ENCODE measurements at places on chromosomes 11 and 22. TPM values are rescaled to one million over a fixed set of nuclear protein-coding genes. Genes with fewer than 3 reads are reported as not detected.

The TMPRSS13 gene
- total RNA-seq = not detected

The OR5M11 gene
- not detected for total RNA-seq

The BBOX1 gene
- total RNA-seq = not detected

The OR51B5 gene
- not detected for total RNA-seq

The TPBGL gene
- 0.12 TPM for total RNA-seq

The IGF2 gene
- 61.9 TPM for total RNA-seq

The PANX3 gene
- not detected for total RNA-seq

- DNase-seq = no peak
- H3K36me3 ChIP-seq = no peaks in the 10 kb centered on the region
- H3K4me1 ChIP-seq = no peaks in the 10 kb centered on the region
- H3K4me3 ChIP-seq = no peak overlapping the region
- H3K27me3 ChIP-seq = no peaks in the 10 kb centered on the region
These were observed 2.9 kb upstream of the TUBGCP6 start for GRCh38 chr22:50247748-50248147.

- H3K27ac ChIP-seq = no peak overlapping the region
- no peaks in the 10 kb centered on the region for H3K27me3 ChIP-seq
- no peak for DNase-seq
- no peaks in the 10 kb centered on the region for H3K36me3 ChIP-seq
- H3K4me3 ChIP-seq = no peak overlapping the region
These were observed 139.8 kb downstream of the ELP4 start for GRCh38 chr11:31649129-31649966.

- H3K36me3 ChIP-seq = no peaks in the 10 kb centered on the region
- no peak overlapping the region for H3K27ac ChIP-seq
These were observed 10.7 kb upstream of the DSCAML1 start for GRCh38 chr11:117807482-117808327.

DNA sequence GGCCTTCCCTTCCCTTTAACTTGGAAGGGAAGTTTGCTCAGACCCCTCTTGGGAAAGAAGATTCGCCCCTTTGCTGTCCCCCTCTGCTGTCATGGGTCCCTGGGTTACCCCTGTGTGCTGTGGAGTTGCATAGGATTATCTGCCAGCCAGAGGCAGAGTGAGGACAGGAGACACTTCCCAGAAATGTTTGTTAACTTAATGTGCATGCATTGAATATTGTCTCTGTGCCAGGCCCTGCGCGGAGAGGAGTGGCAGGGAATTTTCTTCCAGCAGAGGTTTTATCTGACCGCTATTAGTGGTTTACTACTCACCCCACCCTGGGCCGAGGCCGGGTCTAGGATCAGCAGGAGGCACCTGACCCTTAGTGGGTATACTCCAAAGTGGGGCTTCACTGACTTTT, 894.8 kb downstream of the TBC1D22A start:
- H3K27ac ChIP-seq = no peak overlapping the region
- no peaks in the 10 kb centered on the region for H3K4me1 ChIP-seq
- no peak overlapping the region for H3K4me3 ChIP-seq
- no peak for DNase-seq
- H3K36me3 ChIP-seq = no peaks in the 10 kb centered on the region

GRCh38 chr11:31060880-31061279, 308.7 kb downstream of the DCDC1 start:
- H3K27me3 ChIP-seq = no peaks in the 10 kb centered on the region
- DNase-seq = no peak
- no peaks in the 10 kb centered on the region for H3K4me1 ChIP-seq
- no peak overlapping the region for H3K27ac ChIP-seq

GRCh38 chr11:124841840-124842239, 23.4 kb upstream of the ROBO3 start:
- DNase-seq = no peak
- no peaks in the 10 kb centered on the region for H3K36me3 ChIP-seq
- no peak overlapping the region for H3K4me3 ChIP-seq
- peaks cover 22% of the 10 kb centered on the region for H3K4me1 ChIP-seq
- H3K27me3 ChIP-seq = peaks cover 55% of the 10 kb centered on the region

GRCh38 chr11:17156283-17156682, 51.5 kb downstream of the PIK3C2A start:
- no peaks in the 10 kb centered on the region for H3K27me3 ChIP-seq
- H3K36me3 ChIP-seq = no peaks in the 10 kb centered on the region
- H3K27ac ChIP-seq = no peak overlapping the region
- no peak for DNase-seq
- H3K4me1 ChIP-seq = no peaks in the 10 kb centered on the region

GRCh38 chr11:101091781-101092180, 37.8 kb downstream of the PGR start:
- no peak overlapping the region for H3K4me3 ChIP-seq
- peaks cover 4% of the 10 kb centered on the region for H3K36me3 ChIP-seq
- DNase-seq = no peak
- H3K27me3 ChIP-seq = no peaks in the 10 kb centered on the region

- H3K4me1 ChIP-seq = peaks cover 43% of the 10 kb centered on the region
- H3K27me3 ChIP-seq = no peaks in the 10 kb centered on the region
- H3K4me3 ChIP-seq = no peak overlapping the region
- H3K27ac ChIP-seq = peak overlapping the region; percentile 49
- peak; percentile 79 for DNase-seq
These were observed 95.2 kb upstream of the TP53I11 start for GRCh38 chr11:45045683-45046471.

GRCh38 chr11:73759610-73760134, 1.2 kb downstream of the RAB6A start:
- peak overlapping the region; percentile 99 for H3K27ac ChIP-seq
- H3K4me3 ChIP-seq = peak overlapping the region; percentile 98
- no peaks in the 10 kb centered on the region for H3K36me3 ChIP-seq
- peaks cover 17% of the 10 kb centered on the region for H3K4me1 ChIP-seq
- H3K27me3 ChIP-seq = no peaks in the 10 kb centered on the region

DNA sequence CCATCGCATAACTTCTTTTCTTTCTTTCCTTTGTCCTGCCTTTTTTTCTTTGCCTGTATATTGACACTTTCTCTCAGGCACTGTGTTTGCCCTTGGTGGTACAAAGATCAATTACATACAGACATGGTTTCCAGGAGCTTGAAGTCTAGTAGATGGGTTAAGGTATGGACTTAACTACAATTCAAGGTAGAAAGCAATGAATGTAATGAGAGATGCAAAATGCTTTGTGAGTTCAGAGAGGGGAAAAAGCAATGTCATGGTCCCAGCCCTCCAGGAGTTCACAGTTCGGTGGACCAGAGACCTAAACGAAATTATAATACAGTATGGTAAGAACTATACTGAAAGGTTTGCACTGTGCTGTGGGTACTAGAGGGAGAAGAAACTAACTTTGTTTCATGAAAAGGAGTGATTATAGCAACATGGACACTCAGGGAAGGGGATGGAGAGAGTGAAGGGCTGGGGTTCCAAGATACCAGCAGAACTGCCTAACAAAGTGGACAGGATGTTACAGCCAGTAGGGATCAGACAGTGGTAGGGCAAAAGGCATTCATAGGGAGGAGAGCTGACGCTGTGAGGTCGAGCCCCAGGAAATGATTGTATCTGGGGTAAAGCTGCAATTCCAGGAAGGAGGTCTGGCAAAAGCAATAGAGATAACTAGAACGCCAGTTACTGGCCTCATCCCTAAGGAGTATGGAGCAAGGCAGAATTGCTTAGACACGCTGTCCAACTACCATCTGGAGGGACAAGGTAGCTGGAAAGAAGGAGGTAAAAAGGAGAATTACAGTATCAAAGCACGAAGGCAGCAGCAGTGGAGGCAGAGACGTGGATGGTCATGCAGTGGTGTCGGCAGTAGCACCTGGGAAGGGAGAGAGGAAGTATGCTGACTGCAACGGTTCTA, 158.3 kb upstream of the MTMR2 start:
- no peak overlapping the region for H3K4me3 ChIP-seq
- H3K27ac ChIP-seq = no peak overlapping the region
- H3K27me3 ChIP-seq = no peaks in the 10 kb centered on the region
- DNase-seq = no peak
- no peaks in the 10 kb centered on the region for H3K36me3 ChIP-seq

DNA sequence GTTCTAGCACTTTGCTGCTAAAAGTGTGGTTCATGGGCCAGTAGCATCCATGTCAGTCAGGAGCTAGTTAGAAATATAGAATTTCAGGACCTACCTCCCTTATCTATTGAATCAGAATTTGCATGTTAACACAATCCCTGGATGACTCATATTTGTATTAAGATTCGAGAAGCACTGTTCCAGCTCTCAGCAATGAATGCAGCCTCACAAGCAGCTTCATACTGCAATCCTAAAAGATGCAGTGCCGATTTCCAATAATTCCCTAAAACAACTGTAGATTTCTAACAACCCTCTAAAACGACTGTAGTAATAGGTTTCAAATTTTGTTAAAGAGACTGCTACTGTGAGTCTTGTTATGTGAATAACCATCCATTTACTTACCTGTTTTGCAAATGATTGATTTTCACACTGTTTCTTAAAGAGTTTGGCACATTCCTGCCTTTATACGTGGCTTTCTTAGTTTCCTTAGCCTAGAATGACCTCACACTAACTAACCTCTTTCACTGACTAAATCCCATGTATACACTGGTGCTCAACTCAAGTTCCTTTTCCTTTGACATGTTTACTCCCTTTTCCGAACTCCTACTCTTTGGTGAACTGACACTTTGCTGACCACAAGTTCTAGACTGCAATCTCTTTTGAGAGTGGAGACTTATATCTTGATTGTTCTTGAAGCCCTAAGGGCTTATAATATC, 511.8 kb downstream of the METTL15 start:
- no peak overlapping the region for H3K4me3 ChIP-seq
- no peaks in the 10 kb centered on the region for H3K27me3 ChIP-seq
- H3K36me3 ChIP-seq = no peaks in the 10 kb centered on the region

DNA sequence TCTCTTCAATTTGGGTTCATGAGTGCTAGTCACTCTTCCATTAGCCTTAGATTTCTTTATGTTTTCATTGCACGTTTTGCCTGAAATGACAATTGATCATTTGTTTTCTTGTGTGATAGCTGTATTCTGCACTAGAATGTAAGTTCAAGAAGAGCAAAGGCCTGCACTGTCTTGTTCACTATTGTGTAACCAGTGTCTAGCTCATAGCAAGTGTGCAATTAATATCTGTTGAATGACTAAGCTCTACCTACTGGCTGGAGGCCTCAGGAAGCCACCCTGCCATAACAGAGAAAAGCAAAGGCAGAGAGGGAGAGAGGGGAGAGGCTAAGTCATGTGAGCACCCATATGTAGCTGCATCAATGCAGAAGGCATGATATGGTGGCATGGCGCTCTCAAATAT, 292.8 kb upstream of the SYN3 start:
- no peak overlapping the region for H3K4me3 ChIP-seq
- DNase-seq = no peak
- H3K27ac ChIP-seq = no peak overlapping the region
- H3K36me3 ChIP-seq = no peaks in the 10 kb centered on the region
- no peaks in the 10 kb centered on the region for H3K27me3 ChIP-seq
- peaks cover 17% of the 10 kb centered on the region for H3K4me1 ChIP-seq

- H3K27ac ChIP-seq = no peak overlapping the region
- H3K27me3 ChIP-seq = peaks cover 4% of the 10 kb centered on the region
- H3K4me1 ChIP-seq = no peaks in the 10 kb centered on the region
- H3K36me3 ChIP-seq = no peaks in the 10 kb centered on the region
- DNase-seq = peak; percentile 57
- H3K4me3 ChIP-seq = no peak overlapping the region
These were observed 104.1 kb downstream of the BRD1 start for GRCh38 chr22:49723478-49724029.

- H3K4me3 ChIP-seq = no peak overlapping the region
- H3K27me3 ChIP-seq = no peaks in the 10 kb centered on the region
- no peak overlapping the region for H3K27ac ChIP-seq
- H3K4me1 ChIP-seq = no peaks in the 10 kb centered on the region
These were observed 169.4 kb upstream of the SYT13 start for GRCh38 chr11:45455536-45455935.

GRCh38 chr11:23123753-23124152, 263.5 kb upstream of the CCDC179 start:
- H3K27ac ChIP-seq = no peak overlapping the region
- H3K4me3 ChIP-seq = no peak overlapping the region
- no peaks in the 10 kb centered on the region for H3K27me3 ChIP-seq

GRCh38 chr11:87255589-87255988, 217.9 kb downstream of the TMEM135 start:
- no peaks in the 10 kb centered on the region for H3K36me3 ChIP-seq
- DNase-seq = no peak

DNA sequence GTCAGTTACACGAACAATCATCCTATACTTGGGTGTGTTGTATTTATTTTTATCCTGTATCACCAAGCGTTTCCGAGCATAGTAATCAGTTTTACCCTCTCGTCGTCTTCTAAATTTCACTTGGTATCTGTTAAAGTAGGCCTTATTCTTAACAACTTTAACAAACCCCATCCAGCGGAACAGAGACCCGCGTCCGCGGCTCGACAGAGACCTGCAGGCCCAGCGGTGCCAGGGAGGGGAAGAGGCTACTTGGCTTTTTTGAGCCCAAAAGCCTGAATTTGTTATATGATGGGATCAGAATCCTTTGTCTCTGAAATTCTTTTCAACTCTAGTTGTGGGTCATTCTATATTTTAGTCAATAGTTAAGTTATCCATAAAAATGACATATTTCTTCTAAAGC, 56.5 kb upstream of the A4GALT start:
- no peak for DNase-seq
- no peaks in the 10 kb centered on the region for H3K27me3 ChIP-seq
- H3K4me1 ChIP-seq = peaks cover 4% of the 10 kb centered on the region
- H3K4me3 ChIP-seq = no peak overlapping the region
- no peaks in the 10 kb centered on the region for H3K36me3 ChIP-seq
- H3K27ac ChIP-seq = peak overlapping the region; percentile 4

DNA sequence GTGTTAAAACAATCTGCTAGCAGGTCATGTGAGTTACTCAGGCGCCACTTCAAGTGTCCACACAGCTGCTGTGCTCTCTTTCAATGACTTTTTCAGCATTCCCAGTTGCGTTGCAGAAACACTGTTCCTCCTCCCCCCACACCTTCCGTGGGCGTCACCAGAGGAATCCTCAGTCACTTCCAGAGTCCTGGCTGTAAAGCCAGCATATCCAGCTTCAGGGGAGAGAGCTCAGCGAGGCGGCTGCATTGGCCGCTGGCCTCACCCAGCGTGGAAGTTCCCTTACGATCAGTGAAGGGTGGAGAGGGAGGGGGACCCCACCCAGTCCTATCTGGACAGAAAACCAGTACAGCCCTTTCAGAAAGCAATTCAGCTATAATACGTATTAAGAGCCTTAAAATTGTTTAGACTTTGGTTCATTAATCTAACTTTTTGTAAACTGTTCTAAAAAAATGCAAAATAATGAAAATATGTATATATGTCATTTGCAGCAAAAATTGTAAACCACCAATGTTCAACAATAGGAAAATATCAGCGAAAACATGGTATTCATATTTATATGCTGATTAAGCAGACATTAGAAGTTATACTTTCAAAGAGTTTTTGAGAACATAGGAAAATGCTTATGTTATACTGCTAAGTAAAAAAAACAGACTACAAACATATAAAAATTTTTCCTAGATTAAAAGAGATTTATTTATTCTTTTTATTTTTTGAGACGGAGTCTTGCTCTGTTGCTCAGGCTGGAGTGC, 2.8 kb upstream of the ANO9 start:
- peaks cover under 1% of the 10 kb centered on the region for H3K4me1 ChIP-seq
- no peak for DNase-seq
- no peaks in the 10 kb centered on the region for H3K36me3 ChIP-seq
- no peaks in the 10 kb centered on the region for H3K27me3 ChIP-seq
- no peak overlapping the region for H3K4me3 ChIP-seq
- H3K27ac ChIP-seq = no peak overlapping the region

GRCh38 chr22:42116848-42117424, 13.7 kb downstream of the CYP2D6 start:
- H3K4me1 ChIP-seq = no peaks in the 10 kb centered on the region
- no peak for DNase-seq
- no peak overlapping the region for H3K4me3 ChIP-seq
- H3K27ac ChIP-seq = no peak overlapping the region
- no peaks in the 10 kb centered on the region for H3K27me3 ChIP-seq
